ENCODE measurements at places on chromosomes 5 and 9.

GRCh38 chr5:170920196-170920595, 58.4 kb downstream of the RANBP17 start:
- DNase-seq, result no peak

- DNase-seq, result no peak
Measured at GRCh38 chr9:69549310-69550202, 122.6 kb downstream of the APBA1 start.

GRCh38 chr9:14349146-14349446, 35.2 kb upstream of the NFIB start:
- DNase-seq, result no peak

DNA sequence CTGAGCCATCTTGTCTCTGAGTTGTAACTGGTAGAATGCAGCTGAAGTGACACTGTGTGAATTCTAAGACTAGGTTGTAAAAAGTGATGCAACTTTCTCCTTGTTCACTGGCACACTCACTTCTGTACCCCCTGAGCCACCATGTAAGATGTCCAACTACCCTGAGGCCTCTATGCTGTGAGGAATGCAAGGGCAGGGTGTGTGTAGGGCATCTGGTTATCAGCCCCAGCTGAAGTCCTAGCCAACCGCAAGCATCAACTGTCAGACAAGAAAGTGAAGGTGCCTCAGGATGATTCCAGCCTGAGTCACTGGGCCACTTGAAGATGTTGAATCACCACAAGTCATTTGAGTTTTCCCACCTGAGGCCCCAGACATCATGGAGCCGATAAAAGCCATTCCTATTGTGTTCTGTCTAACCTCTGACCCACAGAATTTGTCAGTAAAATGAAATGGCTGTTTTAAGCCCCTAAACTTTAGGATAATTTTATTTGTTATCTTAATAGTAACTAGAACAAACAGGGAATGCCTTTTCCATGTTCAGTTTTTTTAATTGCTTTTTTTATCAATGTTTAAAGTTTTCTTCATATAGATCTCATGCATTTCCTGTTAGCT, 18.7 kb upstream of the RHOBTB3 start:
- DNase-seq, result no peak

Data from stimulated activated CD8-positive, alpha-beta memory T cell treated with anti-CD3 and anti-CD28 coated beads, Interleukin-2, amount 100 ng/mL, for 1 hour (primary cell).